BJ (cell line): ENCODE measurements at places on chromosomes 1 and 21. TPM values are rescaled to one million over a fixed set of nuclear protein-coding genes. Genes with fewer than 3 reads are reported as not detected.

Gene NR5A2
- polyA plus RNA-seq = 0.11 and 0.12 TPM in 2 replicates

Gene C1QTNF12
- polyA plus RNA-seq = 0.42 and 0.43 TPM in 2 replicates

Gene EDARADD
- polyA plus RNA-seq = 0.05 TPM in 1 of 2 replicates, not detected in the other

Gene GNAI3
- polyA plus RNA-seq = 4.7 and 9.6 TPM in 2 replicates

Gene CHAF1B
- polyA plus RNA-seq = 3.2 and 4.0 TPM in 2 replicates

Gene SLC45A1
- 0.44 and 1.4 TPM in 2 replicates for polyA plus RNA-seq

Gene TNFRSF1B
- 0.47 and 0.60 TPM in 2 replicates for polyA plus RNA-seq

Gene KRTAP19-3
- polyA plus RNA-seq = not detected in 2 replicates

Gene SYNJ1
- polyA plus RNA-seq = 4.2 and 5.0 TPM in 2 replicates

Gene CHI3L1
- 0.10 and 0.20 TPM in 2 replicates for polyA plus RNA-seq

Gene RNU1-3
- not detected in 2 replicates for polyA plus RNA-seq

Gene DNAJC28
- polyA plus RNA-seq = 0.38 and 0.91 TPM in 2 replicates

Gene ACBD3
- 22.8 and 39.5 TPM in 2 replicates for polyA plus RNA-seq

Gene GJA8
- not detected in 2 replicates for polyA plus RNA-seq

Gene CEPT1
- polyA plus RNA-seq = 15.5 and 30.9 TPM in 2 replicates

Gene MINDY1
- 9.7 and 13.0 TPM in 2 replicates for polyA plus RNA-seq

Gene RUNX1
- polyA plus RNA-seq = 22.3 and 36.1 TPM in 2 replicates

Gene DCDC2B
- not detected in 2 replicates for polyA plus RNA-seq

Gene LMNA
- 537 and 840 TPM in 2 replicates for polyA plus RNA-seq

Gene SIPA1L2
- 3.1 and 5.1 TPM in 2 replicates for polyA plus RNA-seq

Gene RHD
- 0.10 and 0.12 TPM in 2 replicates for polyA plus RNA-seq

Gene P3H1
- polyA plus RNA-seq = 167 and 228 TPM in 2 replicates

Gene TATDN3
- 4.6 and 9.5 TPM in 2 replicates for polyA plus RNA-seq

Gene GJB3
- polyA plus RNA-seq = not detected in 2 replicates

Gene CLDN19
- not detected in 2 replicates for polyA plus RNA-seq

Gene OR6K3
- polyA plus RNA-seq = not detected in 2 replicates

Gene CHODL
- not detected in 2 replicates for polyA plus RNA-seq

Gene C4BPA
- not detected in 2 replicates for polyA plus RNA-seq

Gene PLCH2
- 0.06 TPM in 2 replicates for polyA plus RNA-seq

Gene GLMN
- polyA plus RNA-seq = 1.3 and 3.5 TPM in 2 replicates

Gene ARHGEF16
- polyA plus RNA-seq = 0.04 TPM in 2 replicates

Gene CD247
- not detected in 2 replicates for polyA plus RNA-seq

Gene NBPF6
- polyA plus RNA-seq = not detected in 2 replicates

Gene RAB4A
- 24.8 and 26.6 TPM in 2 replicates for polyA plus RNA-seq

Gene MTR
- polyA plus RNA-seq = 5.3 and 10.5 TPM in 2 replicates

Gene ADCY10
- 0.02 and 0.05 TPM in 2 replicates for polyA plus RNA-seq

Gene HCRTR1
- polyA plus RNA-seq = not detected in 2 replicates

Gene FAM110D
- not detected in 2 replicates for polyA plus RNA-seq

Gene USH2A
- under 0.01 TPM in 1 of 2 replicates, not detected in the other for polyA plus RNA-seq

Gene TRIM67
- polyA plus RNA-seq = 0.01 and 0.02 TPM in 2 replicates

Gene LDLRAP1
- polyA plus RNA-seq = 17.1 and 27.2 TPM in 2 replicates

Gene HPDL
- polyA plus RNA-seq = 0.38 and 0.56 TPM in 2 replicates

Gene C1orf74
- 1.3 and 1.6 TPM in 2 replicates for polyA plus RNA-seq

Gene FTCD
- polyA plus RNA-seq = 0.05 and 0.06 TPM in 2 replicates

Gene LHX8
- polyA plus RNA-seq = 0.05 and 0.06 TPM in 2 replicates

Gene SPRR2E
- not detected in 2 replicates for polyA plus RNA-seq

Gene KCNQ4
- 0.02 and 0.06 TPM in 2 replicates for polyA plus RNA-seq

Gene GRIK3
- not detected in 2 replicates for polyA plus RNA-seq

Gene PLEKHN1
- polyA plus RNA-seq = 0.48 and 0.88 TPM in 2 replicates

Gene NKAIN1
- 0.07 and 0.17 TPM in 2 replicates for polyA plus RNA-seq

Gene TLCD4
- 0.09 and 0.20 TPM in 2 replicates for polyA plus RNA-seq

Gene CCDC185
- polyA plus RNA-seq = not detected in 2 replicates

Gene NPR1
- polyA plus RNA-seq = 0.02 TPM in 1 of 2 replicates, not detected in the other

Gene RXRG
- polyA plus RNA-seq = not detected in 2 replicates

Gene CFHR2
- polyA plus RNA-seq = not detected in 2 replicates

Gene FAM72C
- polyA plus RNA-seq = 0.71 and 1.8 TPM in 2 replicates

Gene ORC1
- 2.8 and 3.1 TPM in 2 replicates for polyA plus RNA-seq

Gene SLAMF1
- not detected in 2 replicates for polyA plus RNA-seq

Gene DNAJC6
- 10.5 and 12.2 TPM in 2 replicates for polyA plus RNA-seq
